Activated gamma-delta T cell (primary cell): ENCODE measurements at places on chromosomes 3 and 15.

- DNase-seq, result no peak
Measured at GRCh38 chr3:195212749-195213375, 58.1 kb downstream of the XXYLT1 start.

- peak; percentile 29 for DNase-seq
Measured at GRCh38 chr15:93047621-93048425, 41.2 kb downstream of the RGMA start.

GRCh38 chr15:90221246-90221900 is 12.4 kb downstream of the CIB1 start:
- no peak for DNase-seq

- no peak for DNase-seq
Measured at GRCh38 chr15:94164971-94165370, 66.4 kb upstream of the MCTP2 start.

DNA sequence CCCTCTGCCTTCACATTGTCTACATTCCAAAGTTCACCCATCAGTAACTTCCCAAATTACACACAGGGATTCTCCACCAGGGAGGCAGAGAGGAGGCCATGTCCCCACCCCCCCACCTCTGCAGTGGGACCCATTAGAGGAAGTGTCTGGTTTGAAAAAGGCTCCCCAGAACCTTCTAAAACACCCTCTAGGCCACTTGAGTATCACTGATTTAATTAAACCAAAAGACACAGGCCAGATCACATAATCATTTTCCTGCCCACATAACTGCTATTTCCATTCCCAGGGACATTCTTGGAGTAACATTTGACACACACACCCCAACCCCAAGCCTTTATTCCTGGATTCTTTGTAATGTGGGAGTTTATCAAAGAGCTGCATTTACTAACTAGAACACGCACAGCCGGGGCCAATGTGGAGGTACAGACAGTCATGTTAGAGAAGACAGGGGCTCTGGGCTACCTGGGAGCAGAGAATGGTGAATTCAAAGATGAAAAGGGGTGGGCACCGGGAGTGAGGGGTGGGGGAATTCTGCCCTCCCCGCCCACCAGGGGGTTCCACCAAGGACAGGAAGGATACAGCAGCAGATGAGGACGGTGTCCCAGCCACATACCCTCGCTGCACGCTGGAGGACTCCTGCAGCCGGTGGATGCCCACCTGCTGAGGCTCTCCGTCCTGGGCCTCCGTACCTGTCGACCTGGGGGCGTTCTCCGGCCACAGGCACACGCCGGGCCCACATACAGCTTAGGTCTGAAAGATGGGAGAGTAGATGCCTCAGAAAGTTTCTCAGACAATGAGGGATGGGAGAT is 201.4 kb upstream of the CTNNB1 start:
- DNase-seq, result no peak

- no peak for DNase-seq
Measured at GRCh38 chr15:98154863-98155262, 194.4 kb downstream of the ARRDC4 start.

GRCh38 chr3:120568598-120568997 is 27.5 kb upstream of the NDUFB4 start:
- DNase-seq, result no peak

- DNase-seq, result no peak
Measured at GRCh38 chr3:12060139-12060845, 56.1 kb downstream of the SYN2 start.

DNA sequence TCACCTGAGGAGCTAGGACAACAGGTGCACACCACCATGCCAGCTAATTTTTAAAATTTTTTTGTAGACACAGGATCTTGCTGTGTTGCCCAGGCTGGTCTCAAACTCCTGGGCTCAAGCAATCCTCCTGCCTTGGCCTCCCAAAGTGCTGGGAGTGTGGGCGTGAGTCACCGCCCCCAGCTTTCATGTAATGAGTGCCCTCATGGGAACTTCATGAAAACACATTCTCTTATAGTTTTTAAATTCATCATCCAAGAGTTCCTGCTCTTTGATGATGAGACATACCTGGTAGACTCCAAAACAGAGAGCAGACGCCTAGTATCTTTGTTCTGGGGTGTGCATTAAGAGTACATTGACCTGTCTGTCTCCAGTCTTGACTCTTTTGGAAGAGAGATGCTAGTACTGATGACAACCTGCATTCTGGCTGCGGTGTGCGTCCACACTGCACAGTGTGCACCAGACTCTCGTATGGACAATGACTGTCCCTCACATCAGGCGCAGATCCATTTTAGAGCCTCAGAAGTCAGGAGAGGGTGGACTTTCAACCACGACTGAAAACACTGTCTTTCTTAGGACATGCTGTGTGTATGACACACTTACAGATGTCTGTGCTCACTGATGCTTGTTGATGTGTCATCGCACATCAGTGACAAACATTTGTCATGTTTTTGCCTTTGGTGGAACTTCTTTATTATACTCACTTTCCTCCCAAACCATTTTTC is 2.0 kb downstream of the NRROS start:
- DNase-seq, result no peak

DNA sequence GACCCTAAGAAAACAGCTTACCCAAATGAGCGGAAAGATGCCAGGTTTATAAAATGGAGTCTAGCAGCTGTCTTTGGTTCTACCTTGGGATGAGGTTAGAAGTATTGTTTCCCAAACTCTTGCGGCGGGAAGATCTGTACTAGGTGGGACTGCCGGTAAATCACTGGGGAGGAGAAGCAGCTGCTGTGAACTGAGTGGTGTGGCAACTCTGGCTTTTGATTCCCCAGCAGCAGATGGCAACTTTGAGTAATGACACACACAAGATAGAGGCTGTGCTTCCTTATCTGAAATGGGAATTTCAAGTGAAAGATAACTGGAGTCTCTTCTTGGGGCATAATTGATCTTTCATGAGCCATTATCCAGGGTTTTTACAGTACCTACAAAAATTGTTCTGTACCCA is 184.9 kb downstream of the ATG7 start:
- DNase-seq, result no peak

GRCh38 chr3:197446700-197447056 is 109.1 kb downstream of the BDH1 start:
- DNase-seq, result no peak

GRCh38 chr3:6791161-6791560 is 69.8 kb upstream of the GRM7 start:
- DNase-seq, result no peak

GRCh38 chr3:130932979-130933378 is 39.1 kb downstream of the ATP2C1 start:
- no peak for DNase-seq
